SK-MEL-5 (cell line): ENCODE measurements at places on chromosomes 5 and 9.

- DNase-seq: no peak
These were observed 391.7 kb downstream of the RAB3C start for GRCh38 chr5:58974601-58975000.

DNA sequence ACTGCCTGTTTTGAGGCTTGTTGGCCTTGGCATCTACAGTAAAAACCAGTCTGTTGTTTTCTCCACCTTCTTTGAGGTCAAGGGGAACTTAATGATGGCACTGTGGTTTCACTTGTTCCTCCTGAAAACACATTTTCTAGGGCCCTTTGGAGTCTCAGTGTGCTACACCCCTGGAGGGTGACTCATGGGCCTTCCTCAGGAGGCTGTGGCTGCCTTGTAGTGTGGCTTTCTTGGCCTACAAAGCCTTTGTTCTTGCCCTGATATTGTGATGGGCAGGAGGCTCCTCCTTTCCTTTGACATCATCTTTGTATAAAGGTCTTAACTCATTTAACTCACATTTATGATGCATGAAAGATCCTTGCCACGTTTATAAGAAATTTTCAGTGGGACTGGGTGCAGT lies 56.3 kb upstream of the GPBP1 start:
- no peak for DNase-seq

DNA sequence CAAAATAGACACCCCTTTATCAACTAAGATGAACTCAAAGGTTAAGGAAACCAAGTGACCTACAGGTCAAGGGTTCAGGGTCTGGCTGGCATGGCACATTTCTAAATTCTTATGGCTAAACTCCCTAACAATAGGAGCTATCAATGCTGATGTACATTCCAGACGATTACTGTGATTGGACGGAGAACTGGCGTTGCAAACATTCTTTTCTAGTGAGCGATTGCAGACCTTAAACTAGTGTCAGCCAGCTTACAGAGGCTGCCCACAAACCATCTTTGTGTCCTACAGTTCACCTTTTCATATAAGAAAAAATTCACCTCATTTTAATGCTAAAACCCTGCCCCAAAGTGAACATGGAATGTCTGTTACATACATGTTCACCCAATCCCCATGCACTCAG lies 382.9 kb downstream of the MAT2B start:
- DNase-seq: no peak

DNA sequence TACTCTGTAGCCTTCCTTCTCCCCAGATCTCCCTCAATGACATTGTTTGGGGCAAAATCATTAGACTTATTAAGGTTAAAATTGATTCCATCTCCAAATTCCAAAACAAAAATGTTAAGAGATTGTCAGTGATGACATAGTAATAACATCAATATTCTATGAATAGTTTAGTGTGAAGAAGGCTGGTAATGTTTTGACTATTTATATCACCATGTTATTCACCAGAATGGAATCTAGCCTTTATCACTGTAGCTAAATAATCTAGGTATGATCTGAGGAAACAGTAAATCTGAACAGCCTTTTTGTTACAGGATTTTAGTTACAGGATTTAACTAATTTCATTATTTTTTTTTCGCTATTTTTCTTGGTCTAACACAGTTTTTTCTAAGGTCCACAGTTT lies 929 bp upstream of the PLPP6 start:
- DNase-seq: no peak

- DNase-seq: no peak
These were observed 41.2 kb upstream of the INSYN2B start for GRCh38 chr5:170021506-170021905.

- DNase-seq: no peak
These were observed 34.9 kb upstream of the ZNF462 start for GRCh38 chr9:106828070-106828469.

- DNase-seq: peak; percentile 24
These were observed 32.7 kb downstream of the MORN5 start for GRCh38 chr9:122192261-122192875.

- peak; percentile 29 for DNase-seq
These were observed at the start of gene ARAP3 for GRCh38 chr5:141681695-141682641. Gene ARAP3 (minus strand): TSS chr5:141682230. CDS start chr5:141680486, 1,744 bp downstream.

GRCh38 chr5:116479776-116480675 lies 94.6 kb downstream of the SEMA6A start:
- DNase-seq: no peak

DNA sequence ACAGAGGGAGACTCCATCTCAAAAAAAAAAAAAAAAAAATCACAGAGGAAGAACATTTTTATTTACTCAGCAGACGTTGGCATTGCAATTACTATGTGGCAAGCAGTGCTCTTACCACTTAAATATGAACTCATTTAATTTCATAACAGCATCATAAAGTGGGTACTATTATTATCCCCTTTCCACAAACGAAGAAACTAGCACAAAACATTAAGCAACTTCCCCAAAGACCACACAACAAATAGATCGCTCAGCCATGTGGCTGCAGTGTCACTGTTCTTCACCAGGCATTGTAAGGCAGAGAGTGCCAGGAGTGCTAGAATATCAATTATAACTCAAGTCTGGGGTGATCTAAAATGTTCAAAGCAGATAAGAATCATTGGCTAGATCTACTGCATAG lies 69.8 kb upstream of the PLPP6 start:
- no peak for DNase-seq

DNA sequence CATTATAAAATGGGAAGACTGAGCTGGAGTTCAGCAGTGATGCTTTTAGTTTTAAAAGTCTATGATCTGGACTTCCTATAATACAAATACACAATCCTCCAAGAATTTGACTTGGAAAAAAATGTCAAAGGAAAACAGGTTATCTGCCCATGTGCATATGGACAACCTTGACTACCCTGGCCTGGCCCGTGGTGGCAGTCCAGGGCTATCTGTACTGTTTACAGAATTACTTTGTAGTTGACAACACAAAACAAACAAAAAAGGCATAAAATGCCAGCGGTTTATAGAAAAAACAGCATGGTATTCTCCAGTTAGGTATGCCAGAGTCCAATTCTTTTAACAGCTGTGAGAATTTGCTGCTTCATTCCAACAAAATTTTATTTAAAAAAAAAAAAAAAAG lies 17.3 kb downstream of the MOCS2 start:
- no peak for DNase-seq

GRCh38 chr9:15468145-15468544 lies 42.6 kb downstream of the PSIP1 start:
- DNase-seq: no peak

DNA sequence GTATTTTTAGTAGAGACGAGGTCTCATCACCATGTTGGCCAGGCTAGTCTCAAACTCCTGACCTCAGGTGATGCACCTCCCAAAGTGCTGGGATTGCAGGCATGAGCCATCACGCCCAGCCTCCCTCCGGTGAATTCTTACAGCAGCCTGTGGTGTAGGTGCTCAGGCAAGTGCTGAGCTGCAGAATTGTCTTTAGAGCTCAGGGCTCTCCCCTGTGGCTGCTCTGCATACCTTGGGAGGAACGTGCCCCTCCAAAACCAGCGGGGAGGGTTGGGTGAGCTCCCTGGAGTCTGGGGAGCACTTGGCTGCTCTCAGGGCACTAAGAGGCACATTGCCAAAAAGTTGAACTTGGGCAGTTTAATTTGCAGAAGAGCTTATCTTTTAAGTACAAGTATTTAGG lies 29.4 kb downstream of the SECISBP2 start:
- no peak for DNase-seq

GRCh38 chr5:151745071-151745705 lies 13.2 kb downstream of the ATOX1 start:
- peak; percentile 99 for DNase-seq

GRCh38 chr5:54113060-54113459 lies 197.3 kb downstream of the ARL15 start:
- no peak for DNase-seq

- DNase-seq: peak; percentile 72
These were observed 18.7 kb downstream of the PRUNE2 start for GRCh38 chr9:76887003-76887821.

GRCh38 chr9:132923346-132923902 lies 21.0 kb downstream of the TSC1 start:
- peak; percentile 89 for DNase-seq

DNA sequence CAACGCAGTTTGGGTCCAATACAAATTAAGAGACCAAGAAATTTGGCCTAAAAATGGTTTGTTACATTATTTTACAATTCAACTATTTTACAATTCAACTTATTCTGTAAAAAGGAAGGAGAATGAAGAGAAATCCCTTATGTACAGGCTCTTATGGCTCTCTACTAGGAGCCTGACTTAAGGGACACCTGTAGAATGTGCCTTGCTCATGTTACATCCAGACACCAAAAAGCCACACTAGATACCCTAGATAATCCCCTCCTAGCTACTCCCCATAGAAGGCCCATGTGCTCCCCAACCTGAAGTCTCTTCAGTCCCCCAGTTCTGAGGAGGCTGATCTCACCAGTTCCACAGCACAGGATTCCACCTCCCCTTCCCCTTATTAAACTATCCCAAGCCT lies 14.1 kb upstream of the NNT start:
- no peak for DNase-seq

- no peak for DNase-seq
These were observed 425.6 kb upstream of the MEF2C start for GRCh38 chr5:89308606-89309040.

- no peak for DNase-seq
These were observed 162.4 kb downstream of the TTC39B start for GRCh38 chr9:15144622-15145061.

- no peak for DNase-seq
These were observed 84.0 kb downstream of the PALM2AKAP2 start for GRCh38 chr9:109863961-109864360.

DNA sequence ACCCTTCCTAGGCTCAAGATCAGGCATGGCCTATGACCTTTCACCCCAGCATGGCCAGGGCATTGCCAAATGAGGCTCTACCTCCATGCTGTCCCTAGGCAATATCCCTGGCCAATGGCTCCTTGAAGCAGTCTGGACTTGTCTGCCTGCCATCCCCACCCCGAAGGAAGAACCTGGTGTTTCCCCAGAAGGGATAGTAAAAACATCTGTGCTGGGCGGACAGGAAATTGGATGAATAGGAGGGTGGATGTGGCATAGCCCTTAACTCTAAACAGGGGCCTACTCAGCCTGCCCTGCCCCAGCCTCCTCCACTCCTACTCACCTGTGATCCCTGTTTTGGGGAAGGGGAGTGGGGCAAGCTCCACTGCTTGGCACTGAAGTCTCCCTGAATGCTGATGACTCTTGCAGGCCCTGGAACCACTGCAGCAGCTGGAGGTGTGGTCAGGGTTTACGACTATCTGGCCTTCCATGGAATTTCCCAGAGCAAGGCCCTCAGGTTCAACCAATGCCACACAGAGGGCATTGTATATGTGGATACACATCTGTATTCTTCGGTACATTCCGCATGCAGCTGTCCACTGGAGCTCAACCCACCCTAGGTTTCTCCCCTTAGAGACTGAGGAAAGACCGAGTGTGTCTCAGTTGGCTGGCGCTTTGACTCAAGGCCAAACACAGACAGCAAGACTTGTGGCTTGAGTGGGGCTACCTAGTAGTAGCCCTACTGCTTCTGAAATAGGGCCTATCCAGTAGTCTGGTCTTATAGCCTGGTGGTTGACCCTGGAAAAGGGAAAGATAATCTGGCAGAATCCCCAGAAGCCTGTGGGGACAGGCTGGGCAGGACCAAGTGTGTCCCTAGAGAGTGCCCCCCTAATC lies 6.4 kb upstream of the P4HA2 start:
- DNase-seq: no peak

GRCh38 chr9:136985853-136986252 lies 3.1 kb downstream of the LCNL1 start:
- no peak for DNase-seq

DNA sequence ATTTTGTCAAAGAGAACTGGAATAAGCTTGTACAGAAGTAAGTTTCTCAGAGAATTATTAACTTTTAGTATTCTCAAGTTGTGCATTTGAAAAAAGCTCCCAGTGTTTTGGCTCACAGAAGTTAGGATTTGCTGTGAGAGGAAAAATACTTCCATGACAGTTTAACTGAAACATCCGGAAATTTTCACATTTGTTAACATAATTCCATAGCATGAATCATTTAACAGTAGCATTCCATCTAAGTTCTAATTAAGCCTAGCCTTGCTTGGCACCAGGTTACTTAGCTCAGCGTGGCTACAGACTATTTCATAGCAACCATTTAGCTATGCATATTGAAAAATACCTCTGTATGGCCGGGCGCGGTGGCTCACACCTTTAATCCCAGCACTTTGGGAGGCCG lies 90.8 kb downstream of the LNPEP start:
- no peak for DNase-seq

GRCh38 chr9:133474215-133474614 lies 4.7 kb downstream of the SLC2A6 start:
- DNase-seq: no peak

DNA sequence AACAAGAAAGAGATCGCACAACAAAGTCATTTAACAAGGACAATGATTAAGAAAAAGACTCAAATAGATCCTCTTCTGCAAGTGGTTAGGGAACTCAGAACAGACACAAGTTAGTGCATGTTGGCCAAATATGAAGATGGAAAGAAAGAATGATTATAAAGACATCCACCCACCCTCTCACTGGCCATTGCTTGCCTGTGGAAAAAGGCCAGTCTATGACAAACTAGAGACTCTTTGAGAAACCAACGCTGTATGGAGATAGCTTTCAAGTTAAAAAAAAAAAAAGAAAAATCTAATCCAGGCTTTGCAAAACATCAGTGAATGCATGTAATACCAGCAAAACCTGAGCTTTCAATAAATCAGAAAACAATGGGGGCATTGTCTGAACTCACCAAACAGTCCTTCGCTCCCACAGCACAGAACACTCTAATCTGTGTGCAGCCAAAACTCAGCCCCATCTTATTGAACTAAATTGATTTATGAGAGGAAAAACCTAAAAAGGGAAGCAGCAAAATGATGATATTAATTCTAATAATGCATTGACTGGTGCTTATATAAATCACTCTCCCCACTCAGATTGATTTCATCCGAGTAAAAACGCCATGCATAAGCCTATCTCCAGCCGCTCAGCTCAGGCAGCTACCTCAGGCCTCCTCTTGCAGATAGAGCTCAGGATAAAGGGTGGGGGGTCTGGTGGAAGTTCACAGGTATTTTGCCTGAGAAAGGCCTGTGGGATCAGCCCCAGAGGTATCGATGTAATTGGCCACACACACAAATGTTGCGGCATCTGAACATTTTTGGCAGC lies 547.1 kb downstream of the CCDC171 start:
- DNase-seq: peak; percentile 43

- DNase-seq: peak; percentile 39
These were observed 61.8 kb upstream of the SLC30A5 start for GRCh38 chr5:69032009-69032408.

DNA sequence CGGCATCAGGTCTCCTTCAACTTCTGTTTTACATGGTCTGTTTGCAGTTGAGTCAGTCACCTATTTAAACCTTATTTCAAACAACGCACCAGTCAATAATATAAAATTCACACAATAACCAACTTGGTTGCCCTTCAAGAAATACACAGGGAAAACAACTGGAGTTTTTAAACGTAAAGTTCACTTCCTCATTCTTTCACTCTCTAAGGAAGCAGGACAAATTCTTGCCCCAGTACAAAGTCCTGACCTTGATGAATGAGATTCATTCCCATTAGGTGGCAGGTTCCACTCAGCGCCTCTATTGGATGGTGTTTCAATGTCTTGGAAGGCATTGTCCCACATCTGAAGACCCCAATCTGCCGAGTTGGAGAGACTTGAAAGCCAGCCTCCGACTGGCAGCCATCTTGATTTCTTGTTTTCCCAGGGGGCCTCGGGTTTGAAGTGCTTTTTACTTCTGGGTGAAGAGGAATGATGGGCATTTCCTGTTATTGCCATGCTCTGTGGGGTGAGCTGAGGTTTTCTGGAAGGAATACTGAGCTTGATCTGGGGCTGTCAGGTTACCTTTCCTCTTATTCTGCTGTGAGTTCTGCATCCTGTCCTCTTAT lies 105.0 kb downstream of the ACER2 start:
- no peak for DNase-seq
